ENCODE measurements at places on chromosomes 2 and 18.
A peak's percentile ranks its signal among the peaks of the same experiment; 100 is the strongest.

- no peak for DNase-seq
Observed at GRCh38 chr2:26847655-26848335, at the start of gene DPYSL5. Gene DPYSL5, plus strand, starts transcription at chr2:26848132. Its CDS starts 50,368 bp downstream, at chr2:26898500.

- no peak for DNase-seq
Observed at GRCh38 chr2:229445019-229445418, 173.9 kb upstream of the PID1 start.

- DNase-seq, result peak; percentile 41
Observed at GRCh38 chr2:84694088-84694622, 177.9 kb downstream of the DNAH6 start.

GRCh38 chr18:50428531-50429206, 53.8 kb downstream of the SKA1 start:
- no peak for DNase-seq

GRCh38 chr2:50564766-50565165, 467.2 kb downstream of the NRXN1 start:
- DNase-seq, result no peak

DNA sequence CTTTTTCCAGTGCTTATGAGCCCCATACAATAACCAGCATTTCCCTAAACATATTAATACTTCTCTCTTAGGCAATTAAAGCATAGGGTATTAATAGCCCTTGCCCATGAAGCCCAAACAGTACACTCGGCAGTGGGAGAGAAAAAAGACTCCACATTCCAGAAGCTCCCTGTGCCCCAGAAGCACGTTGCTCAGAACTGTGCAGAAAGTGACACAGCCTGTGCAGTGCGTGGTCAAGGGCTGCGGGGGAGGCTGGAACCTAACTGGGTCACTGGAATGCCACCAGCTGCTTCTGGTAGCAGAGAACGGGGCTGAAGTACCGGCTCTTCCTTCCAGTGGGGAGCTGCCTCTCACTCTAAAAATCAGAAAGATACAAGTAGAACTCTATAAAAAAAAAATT, 32.7 kb downstream of the EIPR1 start:
- no peak for DNase-seq

DNA sequence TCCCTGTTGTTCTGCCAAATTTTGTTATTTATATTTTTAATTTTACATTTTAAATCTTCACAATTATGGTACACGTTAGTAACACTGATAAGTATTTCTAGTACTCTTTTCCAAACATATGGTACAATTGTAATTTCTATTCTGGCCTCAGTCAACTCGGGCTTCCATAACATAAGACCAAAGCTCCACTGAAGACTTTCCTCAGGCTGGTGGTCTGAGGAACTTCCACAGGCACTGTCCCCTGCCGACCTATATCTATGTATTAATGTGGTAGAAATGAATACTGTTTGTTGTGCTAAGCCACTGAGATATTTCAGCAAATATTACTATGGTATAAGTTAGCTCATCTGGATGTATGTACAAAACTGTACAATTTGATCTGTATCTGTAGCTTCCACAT, 407.6 kb upstream of the ZNF804A start:
- no peak for DNase-seq

DNA sequence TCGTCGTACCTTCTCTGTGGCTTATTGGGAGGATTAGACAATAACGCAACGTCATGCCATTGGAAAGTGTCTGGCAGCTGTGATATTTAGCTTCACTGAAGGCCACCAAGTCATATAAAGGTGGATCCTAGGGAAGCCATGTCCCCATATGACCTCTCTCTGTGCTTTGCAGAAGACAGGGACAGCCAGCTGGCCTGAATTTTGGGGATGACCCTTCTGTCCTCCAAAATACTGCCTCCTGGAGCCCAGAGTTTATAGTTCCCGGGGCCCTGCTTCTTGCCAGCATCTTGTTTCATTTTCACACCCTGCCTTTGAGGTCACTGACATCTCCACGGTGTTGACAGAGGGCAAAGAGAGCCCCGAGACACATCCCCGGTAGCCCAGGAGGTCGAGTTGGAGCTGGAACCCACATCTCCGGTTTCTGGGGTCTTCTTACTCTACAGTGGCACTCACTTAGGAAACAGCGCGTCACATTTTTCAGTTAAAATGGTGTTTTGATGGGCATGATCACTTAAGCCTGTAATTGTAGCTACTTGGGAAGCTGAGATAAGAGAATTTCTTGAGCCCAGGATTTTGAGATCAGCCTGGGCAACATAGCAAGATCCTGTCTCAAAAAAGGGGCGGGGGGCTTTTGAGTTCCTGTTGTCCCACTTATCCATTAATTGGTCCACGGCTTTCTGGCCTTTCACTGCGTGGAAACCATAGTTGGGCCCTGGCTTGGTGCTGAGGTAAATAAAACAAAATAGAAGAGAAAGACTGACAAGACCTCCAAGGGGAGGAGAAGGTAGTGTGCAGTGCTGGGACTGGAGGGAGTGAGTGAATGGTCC, 101.1 kb downstream of the DDX1 start:
- DNase-seq, result no peak

DNA sequence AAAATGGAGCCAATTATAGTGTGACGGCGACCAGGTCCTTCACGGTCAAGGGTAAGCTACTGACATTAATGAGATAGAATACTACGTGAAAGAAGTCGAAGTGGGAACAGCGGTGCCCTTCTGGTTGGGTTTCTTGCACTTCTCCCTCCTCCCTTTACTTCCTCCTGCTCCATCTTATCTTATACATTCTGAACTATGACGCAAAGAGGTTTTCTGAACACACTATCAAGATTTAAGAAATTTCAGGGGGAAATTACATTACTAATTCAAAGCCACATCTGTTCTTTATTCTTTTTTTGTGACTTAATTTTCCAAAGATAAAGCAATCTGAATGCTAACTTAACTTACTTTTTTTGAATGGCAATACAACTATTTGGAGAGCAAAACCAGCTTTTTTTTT, 14.8 kb upstream of the IL18R1 start:
- DNase-seq, result no peak

DNA sequence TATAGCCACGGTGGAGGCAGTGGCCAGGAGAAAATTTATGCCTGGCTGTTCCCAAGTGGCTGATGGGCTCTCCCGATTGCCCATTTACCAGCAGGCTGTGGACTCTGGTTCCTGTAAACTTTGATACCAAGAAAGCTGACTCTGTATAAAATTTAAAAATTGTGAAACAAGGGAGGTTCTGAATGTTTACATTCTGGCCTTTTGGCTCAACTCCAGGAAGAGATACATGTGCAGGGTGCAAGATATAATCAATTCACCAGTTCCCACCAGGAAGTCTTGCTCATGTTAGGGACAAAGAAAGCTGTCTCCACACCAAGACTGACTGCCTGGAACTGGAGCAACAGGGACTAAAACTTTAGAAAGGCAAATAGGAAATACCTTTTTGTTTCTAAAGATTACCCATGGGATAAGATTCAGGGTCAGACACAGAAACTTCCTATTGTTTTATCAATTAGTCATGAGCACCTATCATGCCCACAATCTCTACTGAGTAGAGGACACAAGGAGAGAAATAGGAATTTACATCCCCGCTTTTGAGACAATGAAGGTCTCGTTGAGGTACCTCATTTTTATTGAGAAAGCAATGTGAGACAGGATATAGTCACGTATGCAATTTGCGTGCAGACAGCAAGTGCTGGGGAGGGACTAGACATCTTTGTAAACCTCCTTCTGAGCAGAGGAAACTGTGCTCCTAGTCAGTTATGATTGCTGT, 123.5 kb downstream of the LIPG start:
- no peak for DNase-seq

All from CD4-positive, alpha-beta T cell treated with Interleukin-12 subunit alpha and Interleukin-12 subunit beta, for 1 hour (primary cell).